ENCODE measurements at places on chromosomes 11 and 22. TPM values are rescaled to one million over a fixed set of nuclear protein-coding genes. Genes with fewer than 3 reads are reported as not detected.

- H3K27ac ChIP-seq: no peak overlapping the region
- no peak for DNase-seq
- H3K4me3 ChIP-seq: no peak overlapping the region
These were observed 1077.3 kb downstream of the TBC1D22A start for GRCh38 chr22:47839595-47840227.

GRCh38 chr11:61593151-61593550, 12.3 kb upstream of the SYT7 start:
- no peak overlapping the region for H3K4me3 ChIP-seq
- no peaks in the 10 kb centered on the region for H3K27me3 ChIP-seq
- peaks cover 6% of the 10 kb centered on the region for H3K4me1 ChIP-seq
- no peak for DNase-seq
- no peak overlapping the region for H3K27ac ChIP-seq

GRCh38 chr22:44975427-44976262, 34.2 kb downstream of the PHF21B start:
- H3K27me3 ChIP-seq: peaks cover 4% of the 10 kb centered on the region
- no peaks in the 10 kb centered on the region for H3K36me3 ChIP-seq
- H3K4me3 ChIP-seq: no peak overlapping the region
- peak; percentile 76 for DNase-seq

- H3K4me1 ChIP-seq: no peaks in the 10 kb centered on the region
- DNase-seq: peak; percentile 2
- H3K27ac ChIP-seq: no peak overlapping the region
- H3K36me3 ChIP-seq: no peaks in the 10 kb centered on the region
These were observed 251.6 kb downstream of the TBC1D22A start for GRCh38 chr22:47013861-47014635.

DNA sequence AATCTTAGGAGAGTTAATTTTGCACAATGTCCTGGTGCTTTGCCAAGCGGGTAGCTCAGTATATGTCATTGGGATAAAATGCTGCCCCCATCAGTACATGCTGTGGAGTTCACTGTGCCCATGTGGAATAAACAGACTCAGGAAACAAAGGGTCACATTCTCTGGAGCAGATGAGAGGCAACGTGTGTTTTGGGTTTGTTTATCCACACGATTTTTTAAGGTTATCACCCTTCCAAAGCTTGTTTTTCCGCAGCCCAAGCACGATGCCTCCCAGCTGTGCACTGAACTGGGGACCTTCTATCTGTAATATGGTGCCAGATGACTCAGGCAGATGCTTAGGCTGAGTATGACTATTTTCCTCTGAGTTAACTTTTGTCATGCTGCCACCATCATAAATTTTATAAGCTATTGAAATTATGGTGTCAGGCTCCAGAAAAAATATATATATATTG, 6.5 kb downstream of the OR4D6 start:
- DNase-seq: no peak
- no peak overlapping the region for H3K27ac ChIP-seq
- no peaks in the 10 kb centered on the region for H3K27me3 ChIP-seq
- H3K36me3 ChIP-seq: no peaks in the 10 kb centered on the region
- no peak overlapping the region for H3K4me3 ChIP-seq

GRCh38 chr11:122116591-122116990, 576 bp upstream of the BLID start:
- H3K36me3 ChIP-seq: no peaks in the 10 kb centered on the region
- H3K4me1 ChIP-seq: no peaks in the 10 kb centered on the region
- no peaks in the 10 kb centered on the region for H3K27me3 ChIP-seq
- no peak overlapping the region for H3K27ac ChIP-seq
- no peak overlapping the region for H3K4me3 ChIP-seq

- H3K4me1 ChIP-seq: peaks cover 2% of the 10 kb centered on the region
- no peak overlapping the region for H3K4me3 ChIP-seq
- H3K36me3 ChIP-seq: no peaks in the 10 kb centered on the region
- no peaks in the 10 kb centered on the region for H3K27me3 ChIP-seq
- H3K27ac ChIP-seq: no peak overlapping the region
These were observed 81.6 kb downstream of the LRRC4C start for GRCh38 chr11:41377709-41378394.

GRCh38 chr22:42256930-42257329, 13.5 kb downstream of the TCF20 start:
- H3K4me3 ChIP-seq: no peak overlapping the region
- no peak for DNase-seq
- H3K27ac ChIP-seq: no peak overlapping the region
- peaks cover 20% of the 10 kb centered on the region for H3K4me1 ChIP-seq

DNA sequence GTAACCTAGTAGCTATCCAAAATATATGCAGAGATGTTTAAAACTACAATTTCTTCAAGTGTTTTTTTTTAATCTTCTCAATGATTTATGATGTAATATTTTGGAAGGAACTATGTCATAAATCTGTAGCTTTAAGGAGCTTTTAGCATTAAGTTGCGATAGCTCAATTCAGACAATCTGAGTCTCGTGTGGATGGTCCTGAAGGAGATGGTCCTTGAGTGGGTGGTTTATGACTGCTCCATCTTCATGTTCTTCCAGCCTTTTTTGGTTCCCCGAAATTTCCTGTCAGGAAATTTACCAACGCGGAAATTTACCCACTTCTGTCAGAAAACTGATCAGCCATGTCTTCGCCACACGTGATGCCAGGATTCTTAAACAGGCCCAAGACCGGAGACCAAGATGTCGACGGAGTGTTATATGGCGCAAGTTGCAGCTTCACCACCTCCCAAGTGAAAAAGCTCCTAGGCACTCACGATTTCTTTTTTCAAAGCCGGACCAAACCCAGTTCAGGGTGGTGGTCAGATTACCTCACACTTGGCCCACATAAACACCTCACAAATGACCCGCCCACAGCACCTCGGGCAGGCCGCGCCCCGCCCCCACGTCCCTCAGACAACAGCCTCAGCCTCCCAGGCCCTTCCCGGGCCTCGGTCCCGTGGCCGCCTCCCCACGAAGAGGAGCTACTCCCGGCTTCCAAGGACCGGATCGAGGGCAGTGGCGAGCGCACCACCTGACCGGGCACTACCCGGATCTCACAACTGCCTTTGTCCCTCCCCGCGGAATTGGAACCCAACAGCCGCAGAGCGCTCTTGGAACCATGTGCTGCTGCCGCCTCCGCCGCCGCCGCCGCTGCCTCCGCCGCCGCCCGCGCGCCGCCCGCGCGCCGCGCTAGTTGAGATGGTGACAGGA, at the start of gene MORC2:
TSS of gene MORC2 (minus strand) at position 760 of the 909 bp plus-strand sequence. CDS start 885 bp downstream, outside the sequence.
- H3K27ac ChIP-seq: peak within 1 kb of the TSS; percentile 94
- no peak for DNase-seq
- H3K27me3 ChIP-seq: no peaks in the 10 kb centered on the region
- H3K4me3 ChIP-seq: peak within 1 kb of the TSS; percentile 81
- peaks cover 33% of the 10 kb centered on the region for H3K4me1 ChIP-seq

GRCh38 chr11:36339888-36340287, 43.8 kb downstream of the PRR5L start:
- no peaks in the 10 kb centered on the region for H3K36me3 ChIP-seq
- H3K27ac ChIP-seq: no peak overlapping the region
- no peaks in the 10 kb centered on the region for H3K27me3 ChIP-seq
- DNase-seq: no peak
- H3K4me1 ChIP-seq: no peaks in the 10 kb centered on the region
- no peak overlapping the region for H3K4me3 ChIP-seq

DNA sequence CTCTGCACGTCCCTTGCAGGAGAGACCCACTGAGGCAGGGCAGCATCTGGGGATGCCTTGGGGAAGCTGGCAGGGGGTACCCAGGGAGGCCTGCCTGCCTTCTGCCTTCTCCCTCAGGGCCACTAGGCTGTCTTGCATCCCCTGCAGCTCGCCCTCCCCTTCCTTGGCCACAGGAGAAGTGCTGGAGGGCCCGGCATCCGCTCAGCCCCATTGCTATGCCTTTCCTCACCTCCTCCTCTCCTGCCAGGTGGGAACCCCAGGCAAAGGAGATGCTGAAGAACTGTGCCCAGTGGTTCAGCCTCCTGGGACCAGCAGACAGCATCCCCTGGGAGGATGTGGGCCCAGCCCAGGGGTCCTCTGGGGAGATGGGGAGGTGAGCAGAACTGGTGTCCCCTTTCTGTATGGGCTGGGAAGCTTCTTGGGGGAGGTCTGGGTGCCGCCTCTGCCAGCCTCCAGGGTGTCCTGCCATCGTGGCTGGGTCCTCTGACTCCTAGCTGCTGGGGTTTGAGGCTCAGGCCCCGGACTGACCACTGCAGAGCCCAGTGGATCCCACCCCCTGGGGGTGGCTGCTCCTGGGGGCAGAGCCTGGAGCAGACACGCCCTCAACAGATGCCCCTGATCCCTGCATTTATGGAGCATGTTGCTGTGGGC, 20.6 kb downstream of the MRGPRG start:
- H3K4me1 ChIP-seq: no peaks in the 10 kb centered on the region
- H3K4me3 ChIP-seq: no peak overlapping the region

- H3K27me3 ChIP-seq: no peaks in the 10 kb centered on the region
- H3K27ac ChIP-seq: no peak overlapping the region
- H3K4me3 ChIP-seq: no peak overlapping the region
- peaks cover 3% of the 10 kb centered on the region for H3K4me1 ChIP-seq
These were observed 110.0 kb downstream of the KIAA1671 start for GRCh38 chr22:25062386-25063085.

- no peaks in the 10 kb centered on the region for H3K27me3 ChIP-seq
- H3K36me3 ChIP-seq: no peaks in the 10 kb centered on the region
- no peak for DNase-seq
- H3K27ac ChIP-seq: no peak overlapping the region
- no peak overlapping the region for H3K4me3 ChIP-seq
These were observed 9.4 kb downstream of the SPATA19 start for GRCh38 chr11:133835593-133836548.

DNA sequence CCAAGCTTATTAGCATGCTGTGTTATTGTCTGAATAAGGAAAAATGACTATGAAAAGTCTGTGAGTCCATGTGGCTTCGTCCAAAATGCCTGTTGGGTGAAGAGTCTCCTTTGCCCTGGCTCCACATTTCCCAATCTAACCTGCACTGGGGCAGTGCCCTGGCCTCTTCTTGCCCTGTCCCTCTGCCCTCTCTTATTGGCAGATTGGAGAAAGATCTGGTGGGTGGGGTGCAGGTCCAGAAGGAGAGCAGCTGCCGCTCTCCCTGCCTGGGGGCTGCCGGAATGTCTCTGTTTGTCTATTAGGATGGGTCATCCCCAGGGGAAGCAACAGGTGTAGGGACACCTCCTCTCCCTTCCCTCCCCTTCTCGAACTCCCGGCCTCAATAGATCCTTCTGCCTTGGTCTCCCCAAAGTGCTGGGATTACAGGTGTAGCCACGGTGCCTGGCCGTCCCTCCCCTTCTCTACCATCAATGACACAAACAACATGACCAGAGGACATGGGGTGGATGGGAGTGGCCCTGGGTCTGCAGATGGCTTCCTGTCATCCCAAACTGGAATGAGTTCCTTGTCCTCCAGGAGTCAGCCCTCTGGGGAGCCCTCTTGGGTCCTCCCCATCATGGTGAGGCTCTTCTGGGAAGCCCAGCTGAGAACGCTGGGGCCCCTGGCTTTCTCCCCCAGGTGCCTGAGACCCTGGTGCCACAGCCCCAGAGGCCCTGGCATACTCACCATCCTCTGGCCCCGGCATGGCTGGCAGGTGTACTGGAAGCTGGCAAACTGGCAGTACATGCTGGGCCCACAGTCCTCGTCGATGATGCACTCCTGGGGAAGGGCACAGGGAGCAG, 40.5 kb downstream of the DKK3 start:
- no peaks in the 10 kb centered on the region for H3K36me3 ChIP-seq
- no peaks in the 10 kb centered on the region for H3K27me3 ChIP-seq
- H3K4me1 ChIP-seq: peaks cover 42% of the 10 kb centered on the region
- no peak for DNase-seq
- H3K27ac ChIP-seq: peak overlapping the region; percentile 64
- H3K4me3 ChIP-seq: no peak overlapping the region

GRCh38 chr11:10038521-10039302, 255.3 kb downstream of the SBF2 start:
- DNase-seq: no peak
- H3K4me3 ChIP-seq: no peak overlapping the region
- H3K27ac ChIP-seq: no peak overlapping the region

GRCh38 chr22:50157709-50158375, 12.7 kb upstream of the PANX2 start:
- H3K4me3 ChIP-seq: no peak overlapping the region
- no peaks in the 10 kb centered on the region for H3K36me3 ChIP-seq
- no peak overlapping the region for H3K27ac ChIP-seq
- H3K27me3 ChIP-seq: no peaks in the 10 kb centered on the region

DNA sequence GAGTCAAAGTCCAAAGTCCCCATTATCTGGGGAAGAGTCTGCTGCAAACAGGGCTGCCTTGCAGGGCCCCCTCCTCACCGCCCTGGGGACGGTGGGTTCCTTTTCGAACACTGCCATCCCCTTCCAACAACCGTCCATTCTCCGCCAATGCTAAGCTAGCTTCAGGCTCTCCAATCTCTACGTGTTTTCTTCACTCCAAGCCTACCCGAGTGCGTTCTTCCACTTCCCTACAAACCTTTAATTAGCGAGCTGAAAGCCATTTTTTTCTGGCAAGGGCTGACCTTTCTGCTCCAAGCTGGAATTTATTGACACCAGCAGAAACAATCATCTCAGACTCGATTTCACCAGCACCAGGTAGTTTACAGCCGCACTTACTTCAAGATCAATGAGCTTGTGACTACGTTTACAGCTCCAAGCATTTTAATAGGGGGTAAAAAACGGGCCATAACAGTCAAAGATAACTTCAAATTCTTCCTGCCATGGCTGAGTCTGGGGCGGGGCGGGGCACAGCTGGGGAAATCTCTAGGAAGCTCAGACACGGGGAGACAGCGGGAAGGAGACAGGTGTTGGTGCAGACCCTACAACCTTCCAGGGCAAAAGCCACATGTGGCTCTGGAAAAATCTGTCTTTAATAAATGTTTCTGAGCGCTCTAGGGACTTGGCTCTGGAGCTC, 82.2 kb downstream of the PHF21B start:
- H3K4me3 ChIP-seq: no peak overlapping the region
- H3K27ac ChIP-seq: no peak overlapping the region
- peaks cover 6% of the 10 kb centered on the region for H3K4me1 ChIP-seq
- DNase-seq: no peak

- H3K27ac ChIP-seq: no peak overlapping the region
- H3K27me3 ChIP-seq: no peaks in the 10 kb centered on the region
- H3K4me1 ChIP-seq: no peaks in the 10 kb centered on the region
- H3K4me3 ChIP-seq: no peak overlapping the region
- no peaks in the 10 kb centered on the region for H3K36me3 ChIP-seq
These were observed 773.2 kb downstream of the FAM181B start for GRCh38 chr11:81960443-81960842.

DNA sequence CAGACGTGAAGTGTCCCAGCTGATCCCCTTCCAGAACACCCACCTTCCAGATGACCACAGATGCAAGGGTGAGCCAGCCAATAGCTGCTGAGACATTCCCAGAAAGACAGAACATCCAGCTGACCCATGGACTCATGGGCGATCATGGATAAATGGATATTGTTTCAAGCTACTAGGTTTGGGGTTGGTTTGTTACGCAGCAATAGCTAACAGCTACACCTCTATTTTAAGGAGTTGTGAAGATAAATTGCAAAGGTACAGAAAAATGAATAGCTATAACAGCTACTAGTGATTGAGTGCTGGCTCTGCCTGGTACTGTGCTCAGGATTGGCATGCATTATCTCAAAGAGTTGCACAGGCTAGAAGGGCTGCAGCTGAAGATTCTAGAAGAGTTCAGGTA, 122.5 kb downstream of the MIAT start:
- no peak for DNase-seq
- H3K27me3 ChIP-seq: no peaks in the 10 kb centered on the region
- H3K4me1 ChIP-seq: no peaks in the 10 kb centered on the region
- H3K27ac ChIP-seq: no peak overlapping the region
- no peak overlapping the region for H3K4me3 ChIP-seq

Gene TBX10
- polyA plus RNA-seq: 0.11 TPM

Gene TRIM3
- 9.8 TPM for polyA plus RNA-seq

Gene KRTAP5-11
- not detected for polyA plus RNA-seq

Gene TRIM49
- polyA plus RNA-seq: not detected

Gene MMP11
- 6.2 TPM for polyA plus RNA-seq

Gene OR6T1
- not detected for polyA plus RNA-seq

Gene OSBPL5
- 11.2 TPM for polyA plus RNA-seq

Gene CSF2RB
- 1.4 TPM for polyA plus RNA-seq

Measured in heart left ventricle (tissue), 16 donors.